ENCODE measurements at places on chromosomes 2 and 18. TPM values are rescaled to one million over a fixed set of nuclear protein-coding genes. Genes with fewer than 3 reads are reported as not detected.

Gene GALNT14
- total RNA-seq, result not detected

Gene SOS1
- 34.9 TPM for total RNA-seq

Gene SKOR2
- total RNA-seq, result not detected

Gene TMEM131
- 30.8 TPM for total RNA-seq

Gene TRIM43
- not detected for total RNA-seq

Gene RBM44
- total RNA-seq, result 0.83 TPM

Gene RAB6C
- total RNA-seq, result 0.22 TPM

Gene SMCHD1
- 35.3 TPM for total RNA-seq

Gene TTC31
- 10.9 TPM for total RNA-seq

Gene ABCB11
- not detected for total RNA-seq

Gene PROM2
- total RNA-seq, result 0.90 TPM

Gene PLB1
- total RNA-seq, result 1.9 TPM

Gene LYG1
- total RNA-seq, result 0.47 TPM

Gene LRP2
- not detected for total RNA-seq

Gene ABCG5
- total RNA-seq, result not detected

Gene CD226
- total RNA-seq, result 2.3 TPM

Gene APCDD1
- 21.6 TPM for total RNA-seq

Gene CCDC178
- total RNA-seq, result not detected

Measured in heart right ventricle (tissue), 16 donors.